ENCODE measurements at places on chromosomes 2 and 18.

DNA sequence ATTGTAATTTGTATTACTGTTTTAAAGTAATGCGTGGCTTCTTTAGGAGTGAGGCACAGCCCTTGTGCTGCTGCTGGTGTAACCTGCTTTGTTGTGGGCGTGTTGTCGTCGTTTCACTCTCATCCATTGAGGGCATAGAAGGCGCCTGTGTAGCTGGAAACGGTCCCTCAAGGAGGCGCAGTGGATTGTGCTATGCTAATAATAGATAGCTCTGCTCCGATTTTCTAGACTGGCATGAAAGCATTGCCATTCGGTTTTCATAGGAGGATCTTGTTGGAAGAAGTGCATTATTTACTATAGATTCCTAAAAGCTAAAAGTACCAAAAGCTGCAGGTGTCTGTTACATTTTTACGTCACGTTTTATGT lies 17.9 kb downstream of the RAB12 start:
- DNase-seq, result no peak

GRCh38 chr18:73724958-73725357 lies 422.7 kb downstream of the FBXO15 start:
- DNase-seq, result no peak

GRCh38 chr2:235026649-235027557 lies 75.1 kb downstream of the SH3BP4 start:
- DNase-seq, result no peak

GRCh38 chr2:102021779-102022178 lies 30.0 kb downstream of the IL1R2 start:
- DNase-seq, result no peak

GRCh38 chr2:137183206-137183898 lies 418.0 kb downstream of the THSD7B start:
- DNase-seq, result no peak

Measured in cortex of kidney (tissue), 1 donor.